ENCODE measurements at places on chromosomes 5 and 9.

- DNase-seq, result no peak
Observed at GRCh38 chr5:33576726-33577590, 136.2 kb downstream of the TARS1 start.

DNA sequence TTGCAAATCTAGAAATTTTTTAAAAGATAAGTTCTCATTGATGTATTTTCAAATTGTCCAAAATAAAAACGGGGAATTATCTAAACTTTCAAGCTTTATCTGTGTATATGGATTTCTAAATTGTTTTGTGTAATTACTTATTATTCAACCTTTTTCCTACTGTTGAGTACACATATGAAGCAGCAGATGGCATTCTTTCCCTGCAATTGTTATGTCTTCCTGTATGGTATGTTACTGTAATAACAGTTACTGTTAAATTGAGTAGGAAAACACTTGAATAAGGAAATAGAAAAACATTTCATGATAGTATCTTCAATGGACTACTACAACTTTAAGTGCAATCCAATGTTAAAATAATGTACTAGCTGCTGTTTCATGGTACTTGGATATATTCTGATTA is 124.8 kb downstream of the RANBP17 start:
- no peak for DNase-seq

- DNase-seq, result peak; percentile 45
Observed at GRCh38 chr5:139651853-139652787, 4.0 kb downstream of the CXXC5 start.

DNA sequence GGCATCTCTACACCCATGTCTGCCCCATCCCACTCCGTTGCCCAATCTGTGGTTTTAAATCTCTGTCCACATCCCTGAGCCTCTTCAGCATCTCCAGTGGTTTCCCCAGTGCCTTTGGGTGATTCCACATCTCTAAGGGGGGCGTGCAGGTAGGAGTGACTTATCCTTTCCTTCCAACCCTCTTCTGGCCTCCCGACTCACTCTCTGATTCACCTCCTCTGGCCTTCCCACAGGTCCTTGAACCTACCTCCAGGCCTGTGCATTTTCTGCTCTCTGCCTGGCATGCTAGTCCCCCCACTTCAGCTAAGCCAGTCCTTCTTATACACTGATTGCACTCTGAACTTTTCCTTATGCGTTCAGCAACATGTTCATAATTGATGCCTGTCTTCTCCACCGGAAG is 99.0 kb downstream of the RALGPS1 start:
- DNase-seq, result no peak

- no peak for DNase-seq
Observed at GRCh38 chr5:56346044-56346710, 113.0 kb upstream of the ANKRD55 start.

- no peak for DNase-seq
Observed at GRCh38 chr5:169744336-169744735, 107.3 kb downstream of the DOCK2 start.

DNA sequence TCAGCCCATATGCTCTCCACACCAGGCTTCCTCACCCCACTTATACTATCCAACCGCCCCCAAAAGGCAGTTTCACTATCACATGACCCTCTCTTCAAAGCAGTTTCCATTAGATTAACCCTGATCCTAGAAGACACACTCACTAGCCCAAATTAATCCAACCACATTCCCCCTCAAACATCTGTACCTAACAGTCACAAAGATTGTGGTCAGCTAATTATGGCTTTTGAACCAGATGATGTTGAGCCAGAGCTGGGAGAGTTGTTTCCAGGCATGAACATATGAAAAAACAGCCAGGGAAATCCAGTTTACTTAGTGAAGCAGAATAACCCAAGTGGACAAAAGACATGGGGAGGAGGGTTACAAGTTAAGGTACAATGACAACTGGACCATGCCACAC is 131.2 kb downstream of the SPOCK1 start:
- no peak for DNase-seq

GRCh38 chr9:112496074-112496722 is 9.6 kb downstream of the KIAA1958 start:
- DNase-seq, result no peak

- no peak for DNase-seq
Observed at GRCh38 chr5:3542158-3542557, 53.5 kb upstream of the IRX1 start.

GRCh38 chr5:116668390-116668789 is 93.8 kb upstream of the SEMA6A start:
- no peak for DNase-seq

DNA sequence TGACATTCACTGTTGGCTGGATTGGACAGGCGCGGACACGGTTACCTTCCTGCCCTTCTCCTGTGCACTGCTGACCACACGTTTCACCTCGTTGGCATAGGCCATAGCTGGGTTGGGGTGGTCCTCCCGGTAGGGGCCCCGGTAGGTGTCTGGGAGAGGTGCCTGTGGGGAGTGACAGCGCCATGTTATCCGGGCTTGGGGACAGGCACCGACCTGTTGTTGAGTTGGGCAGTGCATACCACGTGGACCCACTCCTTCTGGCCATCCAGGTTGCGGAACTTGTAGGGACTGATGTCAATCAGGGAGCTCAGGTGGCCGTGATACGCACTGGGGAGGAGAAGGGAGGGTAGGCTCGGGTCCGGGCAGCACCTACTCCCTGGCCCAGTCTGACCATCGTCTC is 8.2 kb downstream of the PHYKPL start:
- no peak for DNase-seq

DNA sequence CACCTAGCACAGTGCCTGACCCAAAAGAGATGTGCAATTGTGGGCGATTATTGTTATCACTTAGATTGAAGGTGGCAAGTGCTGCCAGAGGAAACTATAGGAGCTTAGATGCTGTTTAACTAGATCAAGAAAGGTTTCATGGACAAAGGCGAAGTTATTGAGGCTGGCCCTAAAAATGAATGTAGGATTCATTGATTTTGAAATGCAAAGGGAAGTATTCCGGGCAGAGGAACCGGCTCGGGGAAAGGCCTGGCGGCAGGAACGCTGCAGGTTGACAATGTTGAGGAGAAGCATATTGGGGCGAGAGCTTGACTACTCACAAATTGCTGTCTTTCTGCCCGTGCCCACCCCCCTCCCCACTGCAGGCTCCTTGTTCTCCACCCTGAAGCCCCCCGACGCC is 37.4 kb upstream of the TTC1 start:
- no peak for DNase-seq

- DNase-seq, result no peak
Observed at GRCh38 chr5:81300921-81301270, 491 bp upstream of the ZCCHC9 start.

DNA sequence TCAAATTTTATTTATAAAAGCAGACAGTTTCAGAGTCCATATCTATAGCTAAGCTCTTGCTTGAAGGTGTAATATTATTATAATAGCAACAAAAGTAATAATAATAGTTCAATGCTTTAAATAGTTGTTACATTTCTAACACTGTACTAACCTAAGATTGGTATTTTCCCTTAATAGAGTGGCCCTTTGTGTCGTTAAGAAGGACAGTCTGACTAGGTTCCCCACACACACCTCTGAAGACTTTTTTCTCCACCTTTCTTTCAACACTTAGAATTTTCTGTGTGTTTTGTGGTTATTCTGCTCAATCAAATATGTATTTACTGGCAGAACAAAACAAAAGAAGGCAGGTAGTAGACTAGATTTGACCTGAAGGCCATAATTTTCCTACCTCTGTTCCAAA is 223.2 kb upstream of the ACO1 start:
- no peak for DNase-seq

Data from stimulated activated CD8-positive, alpha-beta memory T cell treated with anti-CD3 and anti-CD28 coated beads, Interleukin-7, amount 100 ng/mL, for 24 hours (primary cell).